ENCODE measurements at places on chromosomes 3 and 15. TPM values are rescaled to one million over a fixed set of nuclear protein-coding genes. Genes with fewer than 3 reads are reported as not detected.

GRCh38 chr15:66167854-66168253 is 85.7 kb downstream of the MEGF11 start:
- no peak for DNase-seq

- DNase-seq, result peak; percentile 76
These were observed 334.8 kb downstream of the ERC2 start for GRCh38 chr3:56133423-56133822.

DNA sequence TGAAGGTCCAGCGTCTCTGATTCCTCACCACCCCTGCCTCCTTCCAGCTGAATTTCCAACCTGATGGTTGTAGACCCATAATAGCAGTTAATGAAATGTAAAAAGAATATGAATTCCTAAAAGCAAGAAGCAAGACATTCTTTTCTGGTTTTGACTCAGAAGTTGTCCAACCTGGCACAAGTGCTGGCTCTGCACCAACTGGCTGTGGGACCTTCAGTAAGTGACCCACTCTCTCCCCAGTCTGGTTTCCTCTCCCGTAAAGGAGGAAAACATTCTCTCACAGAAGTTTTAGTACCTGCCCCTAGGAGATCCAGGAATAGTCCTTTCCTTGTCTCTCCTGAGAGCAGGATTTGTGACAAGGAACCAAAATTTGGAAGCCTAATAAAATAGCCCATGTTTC is 236.9 kb upstream of the TRIM42 start:
- peak; percentile 78 for DNase-seq

DNA sequence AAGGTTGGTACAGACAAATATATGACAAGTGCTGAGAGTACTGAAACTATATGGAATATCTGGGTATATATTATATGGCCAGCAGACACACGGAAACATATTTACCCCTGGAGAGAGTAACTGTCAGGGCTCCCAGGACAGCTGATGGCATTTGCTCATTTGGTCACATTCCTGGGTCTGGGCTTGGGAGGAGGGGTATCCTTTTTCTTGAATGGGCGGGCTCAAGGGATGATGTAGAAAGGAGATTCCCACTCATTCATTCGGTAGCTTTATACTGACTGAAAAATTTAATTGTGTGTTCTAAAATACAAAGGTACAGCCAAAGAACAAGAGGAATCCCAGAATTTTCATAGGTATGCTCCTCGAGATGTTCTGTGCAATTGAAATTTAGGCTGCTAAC is 131.0 kb downstream of the KCNAB1 start:
- DNase-seq, result no peak

DNA sequence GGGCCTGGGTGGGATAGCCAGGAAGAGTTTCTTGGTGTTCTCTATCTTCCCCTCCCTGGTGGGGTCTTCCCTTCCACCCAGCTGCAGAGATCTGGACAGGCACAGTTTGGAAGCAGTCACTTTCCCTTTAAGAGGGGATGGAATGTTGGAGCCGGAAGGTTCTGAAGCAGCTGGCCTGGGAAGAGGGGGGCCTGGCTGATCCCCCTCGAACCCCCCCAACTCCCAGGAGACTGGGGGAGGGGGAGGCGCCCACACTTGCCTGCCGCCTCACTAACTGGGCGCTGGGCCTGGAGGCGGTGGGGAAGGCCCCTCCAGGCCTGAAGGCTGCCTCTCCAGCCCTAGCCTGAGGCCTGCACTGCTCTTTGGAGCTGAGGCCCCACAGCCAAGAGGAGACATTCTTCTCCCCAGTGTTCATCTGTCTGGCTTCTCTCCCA is 1.4 kb downstream of the DVL3 start:
- DNase-seq, result peak; percentile 36

GRCh38 chr3:47741925-47742324 is 39.8 kb downstream of the SMARCC1 start:
- no peak for DNase-seq

- DNase-seq, result peak; percentile 15
These were observed 58.6 kb downstream of the PIAS1 start for GRCh38 chr15:68112706-68113105.

DNA sequence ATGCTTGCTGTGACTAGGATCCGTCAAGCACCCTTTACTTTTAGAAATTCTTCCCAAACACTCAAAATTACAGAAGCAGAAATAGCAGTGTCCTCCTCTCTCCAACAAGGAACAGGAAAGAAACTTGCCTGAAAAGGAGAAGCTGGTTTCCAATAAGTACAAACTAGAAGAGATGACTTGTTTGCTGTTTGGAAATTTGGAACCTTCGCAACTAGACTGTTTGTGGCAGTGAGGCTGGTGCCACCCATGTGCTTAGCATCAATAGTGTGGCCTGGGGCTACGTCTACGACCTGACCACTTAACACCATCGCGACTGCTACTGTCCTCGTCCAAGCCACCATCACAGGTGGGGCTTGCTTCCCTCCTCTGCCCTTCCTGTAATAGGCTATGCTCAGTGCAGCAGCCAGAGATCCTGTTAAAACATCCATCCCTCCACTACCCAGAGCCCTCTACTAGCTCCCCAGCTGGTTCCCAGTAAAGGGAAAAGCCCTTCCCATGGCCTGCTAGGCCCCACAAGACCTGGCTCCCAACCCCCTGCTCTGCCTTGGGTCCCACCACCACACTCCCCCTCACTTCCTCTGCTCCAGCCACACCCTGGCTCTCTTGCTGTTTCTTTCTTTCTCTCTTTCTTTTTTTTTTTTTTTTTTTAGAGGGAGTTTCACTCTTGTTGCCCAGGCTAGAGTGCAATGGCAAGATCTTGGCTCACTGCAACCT is 52.6 kb upstream of the CCR2 start:
- DNase-seq, result no peak

DNA sequence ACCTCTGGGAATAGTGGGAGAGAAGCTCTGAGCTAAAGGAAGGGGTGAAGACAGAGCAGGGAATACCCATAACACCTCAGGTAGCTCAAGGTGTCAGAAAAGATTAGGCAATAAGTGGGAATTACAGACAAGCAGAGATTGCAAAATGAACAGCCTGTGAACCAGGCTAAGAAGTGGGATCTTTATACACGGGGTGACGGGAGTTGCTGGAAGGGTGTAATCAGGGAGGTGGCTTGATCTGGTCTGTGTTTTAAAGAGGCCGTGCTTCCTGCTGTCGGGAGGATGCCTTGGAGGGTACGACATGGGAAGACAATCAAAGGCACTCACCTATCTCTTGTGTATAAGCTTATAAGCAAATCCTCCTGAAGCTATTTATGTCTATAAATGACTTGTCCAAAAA is 216.3 kb downstream of the CLSTN2 start:
- no peak for DNase-seq

- DNase-seq, result peak; percentile 15
These were observed 212.6 kb upstream of the PLSCR5 start for GRCh38 chr3:146817704-146818103.

GRCh38 chr15:50854601-50855490 is 53.6 kb upstream of the AP4E1 start:
- DNase-seq, result no peak

DNA sequence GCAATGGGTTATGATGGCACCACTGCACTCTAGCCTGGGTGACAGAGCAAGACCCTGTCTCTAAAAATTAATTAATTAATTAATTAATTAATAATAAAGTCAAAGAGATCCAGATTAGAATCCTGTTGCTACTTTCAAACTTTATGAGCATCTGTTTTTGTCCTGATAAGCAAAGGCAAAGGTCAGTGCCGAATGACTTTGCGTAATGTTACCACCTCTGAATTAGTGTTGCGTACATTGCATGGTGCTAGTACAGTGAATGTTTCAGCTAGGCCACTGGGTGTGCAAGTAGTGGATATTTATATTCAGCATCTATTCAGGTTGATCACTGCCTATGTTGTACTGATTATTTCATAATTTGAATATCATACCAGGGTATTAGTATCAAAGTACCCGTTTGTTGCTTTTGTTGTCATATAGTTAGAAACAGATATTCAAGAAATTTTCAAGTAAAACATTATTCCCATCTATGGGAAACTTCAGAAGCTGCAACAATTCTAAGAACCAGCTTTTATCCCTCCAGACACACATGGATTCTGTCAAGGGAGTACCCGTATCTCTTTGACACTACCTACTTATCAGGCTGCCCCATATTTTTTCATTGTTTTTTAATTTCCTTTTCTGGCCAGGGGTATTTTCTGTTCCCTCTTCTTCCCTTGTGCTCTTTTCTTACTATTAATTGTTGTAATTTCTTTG is 127.1 kb upstream of the GRM7 start:
- DNase-seq, result no peak

- DNase-seq, result no peak
These were observed 269.2 kb downstream of the THRB start for GRCh38 chr3:24225385-24225950.

GRCh38 chr3:79810581-79810980 is 42.8 kb upstream of the ROBO1 start:
- DNase-seq, result no peak

DNA sequence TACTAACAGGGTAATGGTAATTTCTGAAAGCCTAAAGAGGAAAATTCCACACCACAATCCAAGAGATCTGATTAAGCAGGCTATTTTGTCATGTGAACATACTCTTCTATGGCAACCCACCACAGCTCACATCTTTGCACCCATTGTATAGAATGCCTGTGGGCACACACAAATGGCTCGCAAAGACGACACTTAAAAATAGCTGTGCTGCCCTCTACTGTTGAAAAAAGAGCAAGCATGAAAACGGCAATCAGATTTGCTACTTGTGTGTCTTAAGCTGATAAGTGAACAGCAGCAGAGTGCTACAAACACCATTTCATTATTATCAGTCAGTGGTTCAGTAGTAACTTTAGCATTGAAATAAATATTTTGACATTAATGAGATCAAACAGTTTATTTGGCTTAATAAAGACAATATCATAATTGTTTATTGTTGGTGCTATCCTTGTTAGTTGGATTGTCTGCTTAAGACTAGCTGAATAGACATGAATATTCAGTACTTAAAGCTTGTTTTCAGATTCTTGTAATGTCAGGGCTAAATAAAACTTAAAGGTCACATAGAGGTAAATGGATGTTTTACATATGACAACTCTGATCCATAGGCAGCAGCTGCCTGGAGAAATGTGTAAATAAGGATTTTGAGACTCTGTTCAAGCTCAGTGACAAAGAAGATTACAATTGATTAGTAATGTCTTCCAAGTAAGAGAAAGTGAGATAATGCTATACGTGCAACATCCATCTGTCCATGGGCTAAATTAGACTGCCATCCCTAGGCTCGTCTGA is 199.1 kb downstream of the LRRN1 start:
- DNase-seq, result peak; percentile 38

- no peak for DNase-seq
These were observed 12.0 kb downstream of the SEMA5B start for GRCh38 chr3:123015596-123015995.

GRCh38 chr3:156525808-156526207 is 29.1 kb downstream of the SSR3 start:
- no peak for DNase-seq

- DNase-seq, result no peak
These were observed 43.9 kb downstream of the CCDC12 start for GRCh38 chr3:46932455-46933225.

Gene SPINT1
- 30.1 TPM for total RNA-seq

Gene THRB
- 6.8 TPM for total RNA-seq

Gene FSIP1
- 0.84 TPM for total RNA-seq

Gene FAM81A
- total RNA-seq, result 0.94 TPM

Gene TNFSF10
- 6.1 TPM for total RNA-seq

Gene OR5K2
- not detected for total RNA-seq

Gene PLSCR5
- not detected for total RNA-seq
